ENCODE measurements at places on chromosomes 6 and 20. TPM values are rescaled to one million over a fixed set of nuclear protein-coding genes. Genes with fewer than 3 reads are reported as not detected.

Gene CST2
- not detected for total RNA-seq

Gene OR2J3
- not detected for total RNA-seq

Gene ELOVL4
- total RNA-seq, result 3.1 TPM

Gene GSTA3
- not detected for total RNA-seq

Gene HSPA1L
- 0.98 TPM for total RNA-seq

Gene WFDC12
- not detected for total RNA-seq

Gene CTAGE9
- not detected for total RNA-seq

Gene EPPIN
- total RNA-seq, result not detected

Gene C6orf132
- total RNA-seq, result 0.75 TPM

Gene NCOA5
- total RNA-seq, result 6.8 TPM

Gene JPH2
- total RNA-seq, result 1.1 TPM

Gene HEY2
- total RNA-seq, result 4.9 TPM

Gene DDO
- total RNA-seq, result 1.7 TPM

Gene PSORS1C2
- total RNA-seq, result not detected

Gene SIRPD
- not detected for total RNA-seq

Gene EYA2
- 0.70 TPM for total RNA-seq

Gene KCNG1
- total RNA-seq, result 6.8 TPM

Gene CST7
- total RNA-seq, result not detected

Gene TFAP2A
- 0.23 TPM for total RNA-seq

Gene PLEKHG1
- total RNA-seq, result 4.5 TPM

Gene JAG1
- total RNA-seq, result 126 TPM

Gene ACTL10
- total RNA-seq, result 2.8 TPM

Gene GTSF1L
- not detected for total RNA-seq

Gene CGA
- total RNA-seq, result not detected

Gene SCUBE3
- total RNA-seq, result 1.4 TPM

Gene SOBP
- 2.2 TPM for total RNA-seq

All from smooth muscle cell of the coronary artery (primary cell).